ENCODE measurements at places on chromosomes 13 and 19.
A peak's percentile ranks its signal among the peaks of the same experiment; 100 is the strongest.

DNA sequence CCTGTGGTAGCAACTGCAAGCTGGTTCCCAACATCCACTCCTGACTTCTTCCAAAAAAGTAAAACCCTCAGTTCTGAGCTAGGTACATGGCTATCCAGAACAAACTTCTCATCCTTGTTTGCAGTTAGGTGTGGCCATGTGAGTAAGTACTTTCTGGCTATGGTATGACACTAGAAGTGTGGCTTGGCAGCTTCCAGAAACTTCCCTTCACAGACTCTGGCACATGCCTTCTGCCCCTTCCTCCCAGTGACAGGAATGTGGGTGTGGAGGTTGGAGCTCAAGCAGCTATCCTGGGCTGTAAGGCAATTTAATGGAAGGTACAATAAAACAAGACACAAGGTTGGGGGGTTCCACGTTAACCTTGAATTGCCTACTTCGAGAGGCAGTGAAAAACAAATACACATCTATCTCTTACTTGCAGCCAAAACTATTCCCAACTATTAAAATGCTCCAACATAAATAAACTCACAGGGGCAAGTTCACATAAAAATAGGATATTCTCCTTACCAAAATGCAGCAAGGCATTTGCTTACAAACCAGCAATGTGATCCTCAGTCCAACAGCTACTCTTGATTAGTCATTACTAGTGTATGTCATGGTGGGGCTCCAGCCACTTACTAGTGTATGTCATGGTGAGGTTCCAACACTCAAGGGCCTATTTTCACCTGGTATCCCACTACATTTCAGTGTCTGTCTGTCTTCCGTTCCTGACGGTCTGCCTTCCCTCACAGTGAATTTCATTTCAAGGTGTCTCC lies 3.1 kb downstream of the SMG9 start:
- no peak for DNase-seq

GRCh38 chr19:45496349-45496953 lies 396 bp downstream of the RTN2 start:
- DNase-seq, result peak; percentile 70

DNA sequence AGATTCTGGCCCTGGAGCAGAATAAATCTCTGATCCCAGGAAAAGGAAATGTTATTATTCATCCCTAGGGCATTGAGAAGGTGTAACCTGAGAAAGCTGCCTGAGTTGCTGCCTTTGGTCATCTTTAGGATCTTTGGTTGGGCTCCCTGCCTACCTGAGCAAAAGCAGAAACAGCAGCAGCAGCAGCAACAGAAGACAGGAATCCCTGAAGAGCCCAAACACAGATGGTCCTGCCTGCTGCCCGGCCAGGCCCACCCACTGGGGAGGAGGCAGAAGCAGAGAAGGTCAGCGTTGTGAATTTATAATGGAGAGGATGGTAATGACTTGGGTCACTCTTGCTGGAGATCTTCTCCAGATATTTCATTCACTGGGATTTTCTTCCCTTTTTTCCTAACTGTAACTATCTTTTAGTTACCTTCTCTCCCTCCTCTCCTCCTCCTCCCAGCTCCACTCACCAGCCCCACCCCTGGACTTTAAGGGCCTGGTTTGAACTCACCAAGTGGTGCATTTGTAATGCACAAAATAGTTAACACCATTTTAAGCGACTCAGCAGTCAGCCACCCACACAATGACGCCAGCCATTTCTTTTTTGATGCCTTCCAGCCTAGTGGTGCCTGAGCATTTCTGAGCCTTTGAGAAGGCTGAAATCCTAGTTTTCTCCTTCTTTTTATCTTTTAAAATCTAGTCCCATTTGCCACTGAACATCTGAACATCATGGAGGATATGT lies 91.7 kb downstream of the HSPH1 start:
- no peak for DNase-seq

- DNase-seq, result no peak
Observed at GRCh38 chr19:2490659-2491058, 14.7 kb downstream of the GADD45B start.

DNA sequence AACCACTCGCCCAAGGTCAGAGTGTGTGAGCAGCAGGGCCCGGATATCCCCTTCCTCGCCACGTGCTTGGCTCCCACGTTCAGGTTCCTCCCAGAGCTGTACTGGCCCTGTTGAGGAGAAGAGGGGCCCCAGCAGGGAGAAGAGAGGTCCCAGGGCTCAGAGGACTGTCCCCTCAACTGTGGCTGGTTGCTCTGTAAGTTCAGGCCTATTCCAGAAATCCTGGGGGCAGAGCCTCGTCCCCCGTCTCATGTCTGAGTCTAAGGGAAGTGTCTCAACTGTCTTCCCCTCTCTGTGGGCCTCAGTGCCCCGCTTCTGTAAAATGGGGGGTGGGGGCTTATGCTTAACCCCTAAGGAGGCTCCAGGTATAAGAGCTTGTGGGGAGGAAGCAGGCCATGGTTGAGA lies 3.9 kb downstream of the PPP5C start:
- no peak for DNase-seq

DNA sequence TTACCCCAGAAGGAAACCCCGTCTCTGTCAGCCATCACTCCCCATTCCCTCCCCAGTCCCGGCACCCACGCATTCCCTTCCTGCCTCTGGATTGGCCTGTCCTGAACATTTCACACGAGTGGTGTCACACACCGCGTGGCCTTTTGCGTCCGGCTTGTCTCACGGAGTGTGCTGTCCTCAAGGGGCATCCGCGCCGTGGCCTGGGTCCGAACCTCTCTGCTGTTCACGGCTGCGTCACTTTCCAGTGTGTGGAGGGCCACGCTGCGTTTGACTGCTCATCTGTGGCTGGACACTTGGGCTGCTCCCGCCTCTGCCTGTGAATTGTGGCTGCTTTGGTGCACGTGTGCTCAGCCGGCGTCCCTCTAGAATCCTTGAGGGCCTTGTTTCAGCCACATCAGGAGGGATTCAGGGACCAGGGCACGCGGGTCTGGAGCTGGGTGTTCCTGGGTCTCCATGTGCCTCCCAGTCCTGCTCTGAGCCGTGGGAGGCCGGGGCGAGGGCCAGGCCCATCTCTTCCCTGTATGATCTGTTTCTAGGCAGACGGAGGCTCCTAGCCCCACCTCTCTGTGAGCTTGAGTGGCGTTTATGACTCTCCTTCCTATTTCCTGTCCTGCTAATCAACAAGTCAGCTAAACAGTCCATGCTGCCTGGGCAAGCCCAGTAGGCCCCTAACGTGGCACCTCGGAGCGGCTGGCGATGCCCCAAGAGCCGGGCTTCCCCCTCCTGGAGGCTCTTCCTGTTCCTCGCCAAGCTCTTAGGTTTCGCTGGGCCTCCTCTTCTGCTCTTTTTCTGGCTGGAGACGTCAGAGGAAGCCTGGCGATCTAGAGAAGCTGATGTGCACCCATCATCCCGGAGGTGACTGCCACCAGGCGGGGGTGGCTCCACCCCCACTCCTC lies 8.1 kb downstream of the STK11 start:
- peak; percentile 79 for DNase-seq
